ENCODE measurements at places on chromosomes 7 and 10.

DNA sequence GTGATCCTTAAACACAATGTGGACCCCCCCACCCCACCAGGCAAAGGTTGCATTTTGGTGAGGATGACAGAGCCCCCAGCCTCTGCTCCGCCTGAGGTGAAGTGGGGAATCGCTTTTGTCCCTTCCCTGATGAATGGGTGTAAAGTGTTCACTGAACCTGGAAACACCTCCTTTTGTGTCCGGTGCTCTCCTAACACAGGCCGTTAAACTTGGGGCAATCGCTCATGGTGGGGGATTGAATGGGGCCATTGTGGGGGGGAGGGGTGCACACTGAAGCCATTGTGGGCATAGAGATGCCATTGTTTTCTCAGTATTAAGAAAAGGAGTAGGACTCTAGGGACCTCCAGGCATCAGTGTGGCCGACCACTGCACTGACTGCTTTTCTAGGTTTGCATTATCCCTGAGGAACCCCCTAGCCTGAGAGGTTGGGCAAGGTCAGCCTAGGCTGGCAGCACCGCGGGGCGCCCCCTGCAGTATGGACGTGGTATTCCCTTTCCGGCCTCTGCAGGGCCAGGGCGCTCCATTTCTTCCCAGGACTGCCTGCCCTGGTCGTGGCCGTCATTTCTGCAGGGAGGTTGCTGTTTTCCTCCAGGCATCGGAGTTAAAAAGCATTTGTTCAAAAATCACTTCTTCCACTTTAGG is 158.3 kb downstream of the TCF7L2 start:
- DNase-seq = no peak

- peak; percentile 31 for DNase-seq
Observed at GRCh38 chr10:90418869-90419652, 438.8 kb downstream of the HTR7 start.

- no peak for DNase-seq
Observed at GRCh38 chr7:5752663-5753062, 28.8 kb downstream of the RNF216 start.

DNA sequence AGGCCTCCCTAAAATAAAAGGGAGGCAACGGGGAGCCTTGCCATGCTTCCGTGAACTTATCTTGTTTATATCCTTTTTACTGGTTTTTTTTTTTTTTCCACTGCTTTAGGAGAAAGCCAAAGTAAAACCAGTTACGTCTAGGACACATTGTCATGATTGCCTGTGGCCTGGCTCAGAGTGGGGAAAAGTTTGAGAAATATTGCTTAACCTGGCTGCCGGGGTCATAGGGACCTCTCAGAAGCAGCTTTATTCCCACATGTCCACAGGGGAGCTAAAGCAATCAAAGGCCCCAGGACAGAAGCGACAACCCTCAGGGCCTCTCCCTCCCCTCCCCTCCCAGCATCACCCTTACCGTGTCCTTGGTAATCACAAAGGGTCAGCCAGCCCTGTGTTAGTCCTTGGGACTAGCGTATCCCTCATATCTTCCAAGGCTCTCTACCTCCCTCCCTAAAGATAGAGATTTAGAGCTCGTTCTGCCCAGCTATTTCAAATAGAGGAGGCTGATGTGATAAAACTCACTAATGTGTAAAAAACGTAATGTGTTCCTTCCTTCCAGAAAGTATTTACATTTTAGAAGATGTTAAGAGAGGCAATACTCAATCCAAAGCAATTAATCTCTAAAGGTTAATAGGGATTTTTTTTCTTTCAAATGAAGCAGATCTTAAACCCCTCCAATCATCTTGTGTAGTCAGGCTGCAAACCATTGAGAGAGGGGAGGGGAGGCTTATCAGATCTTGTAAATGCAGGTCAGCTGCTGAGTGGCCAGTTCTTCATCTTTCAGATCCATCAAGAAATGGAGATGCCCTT is 64.8 kb upstream of the PRKAR2B start:
- DNase-seq = no peak

DNA sequence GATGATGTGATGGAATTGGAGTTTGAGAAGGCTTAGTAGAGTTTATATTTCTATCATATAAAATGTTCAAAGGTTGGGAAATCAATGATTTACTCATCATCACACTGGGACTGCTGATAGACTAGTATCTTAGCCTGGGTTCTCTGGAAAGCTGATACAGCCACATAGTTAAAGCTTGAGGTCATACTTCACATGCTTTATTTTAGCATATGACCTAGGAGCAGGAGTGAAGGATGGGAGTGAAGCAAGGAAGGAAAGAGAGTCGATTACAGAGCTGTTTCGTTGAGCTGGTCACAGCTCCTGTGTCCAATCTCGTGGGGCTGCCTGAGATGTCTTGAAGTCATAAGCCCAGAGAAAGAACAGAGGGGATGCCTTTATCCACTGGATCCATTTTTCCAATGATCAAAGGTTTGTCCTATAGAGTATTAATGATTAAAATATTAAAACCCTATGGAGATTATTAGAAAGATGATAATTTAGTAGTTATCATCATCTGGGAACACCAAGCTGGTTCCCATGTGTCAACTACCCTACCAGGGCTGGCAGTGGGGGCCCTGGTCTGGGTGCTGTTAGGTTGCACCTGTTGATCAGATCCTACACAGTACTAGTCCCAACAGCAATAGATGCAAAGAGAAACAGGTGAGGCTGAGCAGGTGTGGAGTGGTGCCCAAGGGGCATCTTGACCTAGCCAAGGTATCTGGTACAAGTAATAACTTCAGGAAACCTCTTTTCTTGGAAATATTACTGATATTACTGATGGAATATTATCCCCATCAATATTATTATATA is 77.8 kb downstream of the BAMBI start:
- no peak for DNase-seq
